ENCODE measurements at places on chromosomes 3 and 15.

GRCh38 chr3:194095464-194095863, 40.5 kb upstream of the HES1 start:
- DNase-seq, result no peak

- DNase-seq, result no peak
Observed at GRCh38 chr3:34090876-34091275, 292.4 kb downstream of the PDCD6IP start.

GRCh38 chr3:76026379-76026778, 241.0 kb upstream of the ZNF717 start:
- DNase-seq, result no peak

DNA sequence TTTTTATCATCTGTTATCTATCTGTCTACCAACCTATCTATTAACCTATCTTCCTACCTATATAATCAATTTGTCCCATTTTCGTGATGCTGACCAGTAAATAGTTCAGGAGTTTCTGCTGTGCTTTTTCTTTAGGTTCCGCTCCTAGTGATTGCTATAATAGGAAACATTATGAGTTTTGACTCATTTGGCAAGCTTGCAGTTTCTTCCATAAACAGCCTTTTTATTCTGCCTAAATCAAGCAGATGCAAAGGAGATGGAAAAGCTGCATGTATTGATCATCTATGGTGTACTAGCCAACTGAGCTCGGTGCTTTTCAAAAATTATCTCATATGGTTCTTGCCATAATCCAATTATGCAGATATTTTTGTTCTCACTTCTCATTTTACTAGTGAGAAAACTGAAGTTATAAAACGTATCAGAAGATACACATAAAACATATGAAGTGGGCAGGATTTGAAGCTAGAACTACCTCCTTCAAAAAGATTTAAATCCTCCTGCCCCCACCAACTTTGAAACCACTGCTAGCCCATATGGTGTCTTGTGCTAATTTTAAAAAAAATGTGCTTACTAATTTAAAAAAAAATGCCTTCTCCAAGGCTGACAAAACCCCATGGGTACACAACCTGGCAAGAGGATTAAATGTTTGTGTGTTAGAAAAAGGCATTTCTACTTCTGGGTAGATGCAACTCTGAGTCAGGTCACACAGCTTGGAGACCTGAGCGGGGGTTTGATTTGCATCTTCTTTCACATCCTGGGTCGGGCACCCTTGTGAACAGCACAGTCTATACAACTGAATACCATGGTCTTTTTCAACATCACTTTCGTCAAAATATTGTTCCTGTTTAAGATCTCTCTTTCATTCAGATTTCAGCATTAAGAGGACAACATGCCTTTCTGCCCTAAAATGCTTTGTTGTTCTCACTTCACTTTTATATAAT, 267.0 kb downstream of the CHL1 start:
- DNase-seq, result no peak

GRCh38 chr3:171339598-171339997, 120.6 kb downstream of the TNIK start:
- no peak for DNase-seq

DNA sequence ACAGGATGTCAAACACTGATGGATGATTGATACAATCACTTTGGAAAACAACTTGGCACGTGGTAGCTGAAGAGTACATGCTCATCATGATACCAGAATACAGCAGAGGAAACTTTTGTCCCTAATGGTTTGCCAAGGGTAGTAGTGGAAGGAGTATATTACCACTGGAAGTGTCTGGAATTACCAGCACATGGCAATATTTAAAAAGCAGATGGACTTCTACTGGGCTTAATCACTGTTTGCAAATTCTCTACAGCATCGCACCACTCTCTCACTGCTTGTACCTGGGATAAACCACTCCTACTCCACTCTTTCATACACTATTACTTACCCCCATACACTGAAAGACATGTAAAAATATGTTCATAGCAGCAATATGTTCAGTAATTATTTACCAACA, 19.6 kb upstream of the GP5 start:
- no peak for DNase-seq

- DNase-seq, result no peak
Observed at GRCh38 chr3:159660901-159661300, 327.7 kb upstream of the IL12A start.

DNA sequence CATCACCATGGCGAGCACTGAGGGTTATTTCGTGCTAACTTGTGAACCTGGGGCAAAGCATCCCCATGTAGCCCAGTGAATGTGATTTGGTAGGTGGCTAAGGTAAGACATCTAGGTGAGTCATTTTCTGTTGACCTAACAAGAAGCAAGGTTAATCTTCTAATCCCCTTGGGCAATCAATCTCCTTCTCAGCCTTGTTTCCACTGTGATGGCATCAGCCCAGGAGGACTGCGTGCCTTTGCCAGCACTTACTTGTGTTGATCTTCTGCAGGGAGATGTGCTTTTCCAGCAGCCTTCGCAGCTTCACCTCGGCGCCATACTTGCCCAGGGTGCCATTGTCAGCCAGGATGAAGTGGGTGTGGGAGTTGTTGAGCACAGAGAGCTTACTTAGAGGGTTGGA, 35.7 kb downstream of the TRPM1 start:
- DNase-seq, result no peak

DNA sequence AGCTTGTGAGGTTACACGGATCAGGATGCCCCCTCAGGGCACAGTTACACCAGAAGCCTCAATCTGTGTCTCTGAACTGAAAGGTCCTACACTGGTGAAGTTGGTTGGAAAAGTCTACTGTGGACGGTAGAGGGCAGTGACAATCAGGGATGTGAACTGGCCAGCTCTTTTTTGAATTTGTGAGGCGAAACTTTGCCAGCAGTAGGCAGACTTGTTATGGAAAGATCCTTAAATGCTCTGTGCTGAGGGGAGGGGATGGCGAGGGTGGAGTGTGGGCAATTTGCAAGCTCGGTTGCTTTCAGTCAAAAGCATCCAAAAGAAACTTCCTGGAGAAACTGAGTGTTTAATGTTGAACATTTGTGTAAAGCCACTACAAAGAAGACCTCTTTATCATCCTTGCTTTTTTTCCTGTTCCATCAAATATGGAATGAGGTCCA, 127.4 kb upstream of the ABHD17C start:
- peak; percentile 49 for DNase-seq

DNA sequence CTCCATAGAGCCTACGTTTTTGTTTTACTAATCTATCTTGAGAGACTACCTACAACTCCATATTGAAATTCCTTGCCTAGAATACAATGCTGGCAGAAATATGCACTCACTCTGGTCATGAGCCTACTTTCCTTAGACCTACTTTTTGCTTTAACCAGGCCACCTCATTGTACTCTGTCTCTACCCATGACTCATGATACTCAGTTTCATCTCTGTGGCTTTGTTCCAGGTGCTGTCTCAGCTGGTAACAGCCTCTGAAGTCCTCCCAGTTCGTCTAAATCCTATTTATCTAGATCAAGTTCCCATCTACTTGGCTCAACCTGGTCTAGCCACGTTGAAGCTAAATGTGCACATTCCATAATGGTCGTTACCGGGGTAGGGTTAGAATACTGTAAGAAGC, 536.4 kb downstream of the RSL24D1 start:
- DNase-seq, result no peak

GRCh38 chr3:105957722-105958121, 88.9 kb upstream of the CBLB start:
- no peak for DNase-seq

DNA sequence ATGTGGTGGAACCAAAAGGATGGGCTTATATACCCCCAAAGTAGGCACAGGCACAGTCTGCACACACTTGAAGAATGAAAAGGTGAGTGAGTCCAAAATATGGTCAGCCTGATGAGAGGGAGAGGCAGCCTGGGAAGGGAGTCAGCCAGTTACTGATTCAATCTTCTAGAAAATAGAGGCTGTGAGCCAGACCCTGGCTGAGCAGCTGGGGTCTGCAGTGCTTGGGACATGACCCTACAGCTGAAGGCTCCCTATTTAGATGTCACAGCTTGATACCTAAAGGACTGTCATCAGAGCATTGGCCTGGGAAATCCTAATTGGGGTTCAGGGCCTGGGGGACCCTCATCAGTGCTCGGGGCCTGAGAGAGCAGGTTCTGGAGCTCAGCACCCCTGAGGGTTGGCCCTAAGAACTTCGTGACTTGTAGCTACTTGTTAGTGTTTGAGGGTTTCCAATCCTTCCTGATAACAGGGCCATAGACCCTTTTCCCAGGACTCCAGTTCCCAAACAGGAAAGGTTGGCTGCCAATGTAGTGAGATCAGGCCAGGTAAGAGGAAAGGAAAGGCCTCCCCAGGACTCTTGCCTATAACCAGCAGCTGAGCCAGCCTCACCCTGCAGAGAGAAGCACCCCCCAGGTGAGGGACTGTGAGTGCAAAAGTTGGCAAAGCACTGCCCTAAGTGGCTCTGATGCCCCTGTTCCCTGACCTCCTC, 54.7 kb upstream of the SLCO2A1 start:
- DNase-seq, result no peak

GRCh38 chr3:107761391-107761790, 238.6 kb downstream of the BBX start:
- no peak for DNase-seq

GRCh38 chr3:142337994-142338393, 109.8 kb downstream of the XRN1 start:
- DNase-seq, result no peak

GRCh38 chr3:10557781-10558373, 52.5 kb upstream of the ATP2B2 start:
- no peak for DNase-seq

DNA sequence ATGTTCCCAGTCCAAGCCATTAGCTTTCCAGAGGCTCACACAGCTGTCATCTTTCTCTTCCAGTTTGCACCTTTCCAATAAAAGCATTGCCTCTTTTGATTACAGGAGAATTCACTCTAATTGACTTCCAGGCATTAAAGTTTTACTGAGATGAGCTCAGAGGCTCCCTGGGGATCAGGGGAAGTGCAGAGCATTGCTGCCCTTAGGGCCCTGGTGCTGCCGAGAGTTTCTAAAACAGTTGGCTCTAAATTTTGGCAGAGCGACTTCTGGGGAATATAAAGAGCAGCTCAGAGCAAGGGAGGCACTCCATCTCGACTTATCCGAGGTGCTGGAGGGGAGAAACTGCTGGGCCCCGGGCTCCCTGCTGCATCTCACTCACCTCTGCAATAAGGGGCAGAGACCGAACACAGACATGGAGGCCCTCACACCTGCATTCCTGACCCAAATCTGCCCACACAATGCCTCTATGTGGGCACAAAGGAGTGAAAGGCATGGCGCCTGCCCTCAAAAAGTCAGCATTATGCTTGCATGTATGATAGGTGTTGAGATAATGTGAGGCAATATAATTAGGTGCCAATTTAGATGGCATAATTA, 61.7 kb downstream of the SCN11A start:
- no peak for DNase-seq

DNA sequence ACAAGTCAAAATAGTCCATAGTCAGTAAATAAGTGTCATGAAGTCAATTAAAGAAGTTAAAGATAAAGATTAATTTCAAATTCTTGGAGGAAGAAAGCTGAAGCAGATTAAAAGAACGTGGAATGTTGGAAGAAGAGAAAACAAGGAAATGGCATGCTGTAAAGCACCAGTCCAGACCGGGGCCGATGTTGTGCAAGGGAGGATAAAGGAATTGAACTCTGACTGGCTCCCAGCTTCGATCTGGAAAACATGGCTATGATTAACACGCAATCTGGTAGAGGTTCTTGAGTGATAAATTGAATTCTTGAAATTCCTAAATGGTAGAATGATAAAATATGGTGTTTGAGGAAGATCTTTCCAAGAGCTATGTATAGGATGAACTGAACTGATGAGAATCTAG, 194.4 kb downstream of the MEIS2 start:
- DNase-seq, result no peak

DNA sequence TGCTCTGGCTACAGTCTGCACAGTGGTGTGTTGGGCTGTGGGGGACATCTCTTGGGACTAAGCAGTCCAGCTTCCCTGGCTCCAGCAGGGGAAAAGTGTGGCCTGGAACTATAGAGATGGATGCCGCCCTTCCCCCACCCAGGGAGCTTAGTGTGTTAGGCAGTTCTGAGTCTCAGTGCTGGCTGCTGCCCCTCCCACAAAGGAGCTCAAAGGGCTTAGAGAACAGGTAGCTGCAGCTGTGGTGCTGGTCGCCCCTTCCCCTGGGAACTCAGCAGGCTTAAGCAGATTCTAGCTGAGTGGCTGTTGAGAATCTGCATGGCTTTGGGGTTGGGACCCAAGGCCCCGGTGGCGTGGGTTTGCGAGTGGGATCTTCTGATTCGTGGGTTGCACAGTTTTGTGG, 190.8 kb downstream of the PDCD6IP start:
- no peak for DNase-seq

GRCh38 chr3:70078778-70079177, 79.2 kb downstream of the SAMMSON start:
- no peak for DNase-seq

- DNase-seq, result no peak
Observed at GRCh38 chr3:42982645-42983412, 3.7 kb downstream of the GASK1A start.

- DNase-seq, result no peak
Observed at GRCh38 chr15:38992930-38993329, 428.3 kb upstream of the RASGRP1 start.

GRCh38 chr15:66931768-66932633, 133.4 kb upstream of the SMAD3 start:
- no peak for DNase-seq

DNA sequence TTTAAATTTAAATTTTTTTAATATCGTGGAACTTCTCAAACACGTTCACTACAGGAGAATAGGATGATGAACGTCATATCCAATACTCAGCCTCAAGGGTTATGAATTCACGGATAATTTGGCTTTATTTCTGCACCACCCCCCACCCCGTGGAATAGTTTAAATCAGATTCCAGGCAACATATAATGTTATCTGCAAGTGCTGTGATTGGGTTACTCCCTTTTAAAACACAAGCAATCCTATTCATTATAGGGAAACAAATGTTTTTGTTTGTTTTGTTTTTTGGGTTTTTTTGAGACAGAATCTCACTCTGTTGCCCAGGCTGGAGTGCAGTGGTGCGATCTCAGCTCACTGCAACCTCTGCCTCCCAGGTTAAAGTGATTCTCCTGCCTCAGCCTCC, 30.9 kb downstream of the BHLHE40 start:
- DNase-seq, result no peak

DNA sequence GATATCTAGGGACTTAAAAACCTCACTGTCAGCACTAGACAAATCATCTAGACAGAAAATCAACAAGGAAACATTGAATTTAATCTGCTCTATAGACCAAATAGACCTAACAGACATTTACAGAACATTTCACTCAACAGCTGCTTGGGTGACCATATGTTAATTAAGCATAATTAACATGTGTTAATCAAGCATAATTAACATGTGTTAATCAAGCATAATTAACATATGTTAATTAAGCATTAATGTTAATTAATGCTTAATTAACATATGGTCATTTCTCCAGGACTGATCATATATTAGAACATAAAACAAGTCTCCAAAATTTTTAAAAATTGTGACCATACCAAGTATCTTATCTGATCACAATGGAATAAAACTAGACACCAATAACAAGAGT, 137.3 kb upstream of the MME start:
- DNase-seq, result no peak

DNA sequence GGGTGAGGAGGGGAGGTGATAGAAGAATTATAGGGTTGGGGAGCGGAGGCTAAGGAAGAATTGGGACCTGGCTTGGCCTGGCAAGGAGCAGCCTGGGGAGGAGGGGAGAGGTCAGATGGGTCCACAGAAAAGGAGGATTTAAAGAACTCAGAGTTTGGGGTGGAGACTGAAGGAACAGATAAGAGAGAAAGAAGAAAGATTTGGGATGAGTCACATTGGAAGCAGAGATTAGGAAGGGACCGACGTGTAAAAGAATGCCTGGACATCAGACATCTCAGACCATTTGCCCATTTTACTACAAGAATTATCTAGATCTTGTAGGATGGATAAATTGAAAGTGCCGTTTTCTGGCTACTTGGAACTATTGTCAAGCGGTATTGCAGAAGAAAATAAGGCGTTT, 10.4 kb downstream of the TCAIM start:
- DNase-seq, result no peak

Measured in neural crest cell (in vitro differentiated cells).